ENCODE measurements at places on chromosomes 7 and 10.

DNA sequence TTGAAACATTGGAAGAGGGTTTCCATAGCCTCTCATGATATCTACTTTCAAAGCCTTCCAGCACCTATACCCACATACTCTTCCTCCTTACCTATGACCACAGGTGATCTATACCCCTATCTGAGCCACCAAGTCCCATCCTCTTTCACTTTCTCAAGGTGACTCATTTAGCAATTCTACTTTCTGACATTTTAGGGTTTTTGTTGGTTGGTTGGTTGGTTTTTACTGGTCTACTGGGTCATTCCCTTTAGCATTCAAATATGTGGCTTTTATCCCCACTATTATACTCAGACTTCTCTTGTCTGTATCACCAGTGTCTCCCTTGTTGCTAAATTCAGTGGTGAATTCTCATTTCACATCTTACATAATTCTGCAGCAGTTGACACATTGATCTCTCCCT lies 130.4 kb upstream of the STEAP4 start:
- no peak for DNase-seq

DNA sequence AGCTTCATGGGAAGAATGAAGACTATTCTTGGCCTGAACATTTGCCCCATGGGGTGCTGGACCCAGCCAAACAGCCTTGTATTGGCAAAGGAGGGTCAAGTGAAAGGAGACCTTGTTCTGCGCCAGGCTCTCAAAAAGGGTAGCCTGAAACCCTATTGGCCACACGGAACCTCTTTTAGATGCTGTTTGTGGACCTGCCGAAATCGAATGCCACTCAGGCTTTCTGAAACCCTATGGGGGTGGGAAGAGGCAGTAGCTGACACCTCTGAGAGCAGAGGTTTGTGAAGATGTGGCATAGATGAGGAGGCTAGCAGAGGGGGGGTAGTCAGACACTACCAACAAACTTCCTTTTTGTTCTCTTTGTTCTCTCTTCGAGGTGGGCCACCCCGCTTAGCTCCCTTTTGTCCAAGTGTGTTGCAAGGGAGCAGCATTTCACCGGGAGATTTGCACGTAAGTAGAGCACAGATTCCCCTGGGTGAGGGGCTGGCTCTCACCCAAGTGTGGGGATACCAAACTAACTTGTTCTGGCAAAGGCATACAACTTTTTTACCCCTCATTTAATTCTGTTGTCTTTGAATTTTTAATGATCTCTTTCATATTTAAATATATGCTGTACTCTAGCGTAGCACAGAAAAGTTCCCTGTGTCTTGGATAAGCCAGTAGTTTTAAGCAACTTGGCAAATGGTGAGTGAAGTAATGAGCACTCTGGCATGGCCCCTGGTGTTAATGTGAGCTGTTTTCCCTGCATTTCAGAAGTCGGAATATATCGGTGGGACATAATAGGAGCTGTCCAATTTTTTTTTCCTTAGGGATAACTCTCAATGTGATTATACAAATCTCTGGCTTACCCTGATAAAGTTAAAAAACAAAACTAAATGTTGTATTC lies 107.7 kb downstream of the SEPTIN7 start:
- no peak for DNase-seq

GRCh38 chr10:124116771-124117510 lies 23.5 kb upstream of the CHST15 start:
- no peak for DNase-seq

GRCh38 chr7:33810356-33810755 lies 95.0 kb upstream of the BMPER start:
- DNase-seq: no peak

GRCh38 chr10:58275908-58276307 lies 6.9 kb downstream of the CISD1 start:
- DNase-seq: no peak

DNA sequence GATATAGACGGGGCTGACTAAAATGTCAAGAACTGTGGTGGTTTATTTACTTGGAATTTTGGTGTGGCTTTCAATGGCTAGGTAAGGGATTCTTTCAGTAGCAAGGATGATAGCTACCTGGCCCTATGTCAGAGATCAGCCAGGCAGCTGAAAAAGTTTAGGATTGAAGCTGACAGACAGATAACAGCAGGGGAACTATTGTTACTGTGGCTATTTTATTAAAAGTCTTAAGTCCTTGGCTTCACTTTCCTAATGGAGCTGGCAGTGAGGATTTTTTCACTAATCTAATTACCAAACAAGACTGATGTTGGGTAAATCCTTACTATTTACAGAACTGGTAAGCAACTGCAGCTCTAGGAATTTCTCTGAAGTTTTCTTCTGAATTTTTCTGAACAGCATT lies 72.4 kb upstream of the ANLN start:
- DNase-seq: no peak

DNA sequence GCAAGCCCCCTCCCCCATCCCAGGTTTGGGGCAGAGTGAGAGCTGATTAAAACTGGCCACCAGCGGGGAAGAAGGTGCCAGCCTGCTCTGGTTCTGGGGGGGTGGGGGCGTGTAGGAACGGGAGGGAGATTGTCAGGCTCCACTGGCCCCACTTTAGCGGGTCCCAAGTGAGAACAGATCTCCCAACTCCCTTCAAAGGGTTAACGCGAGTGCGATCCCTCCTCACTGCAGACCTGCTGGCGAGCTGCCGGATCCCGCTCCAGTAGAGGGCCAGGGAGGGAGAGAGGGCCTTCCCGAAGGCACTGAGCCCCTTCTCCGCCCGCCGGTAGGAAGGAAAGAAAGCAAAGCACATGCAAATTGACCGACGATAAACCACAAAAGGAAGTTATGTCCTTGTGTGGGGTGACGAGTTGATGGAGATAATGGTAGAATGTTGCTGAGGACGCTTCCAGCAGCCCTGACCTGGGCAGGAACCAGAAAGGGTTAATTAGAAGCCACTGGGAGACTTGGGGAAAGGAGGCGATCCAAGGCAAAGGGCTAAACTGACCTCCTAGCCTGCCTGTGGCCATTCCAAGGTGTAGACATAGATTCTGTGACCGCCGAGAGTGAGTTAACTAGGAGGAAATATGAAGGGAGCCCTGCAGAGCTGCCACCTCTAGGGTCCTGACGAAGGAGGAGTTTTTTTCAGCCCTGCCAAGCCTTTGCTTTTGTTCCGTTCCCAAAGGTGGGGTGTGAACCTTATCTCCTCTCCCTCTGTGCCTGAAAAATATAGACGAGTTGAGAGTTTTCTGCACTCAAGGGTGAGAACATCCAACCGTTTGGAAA lies 1.5 kb downstream of the NRG3 start:
- no peak for DNase-seq

DNA sequence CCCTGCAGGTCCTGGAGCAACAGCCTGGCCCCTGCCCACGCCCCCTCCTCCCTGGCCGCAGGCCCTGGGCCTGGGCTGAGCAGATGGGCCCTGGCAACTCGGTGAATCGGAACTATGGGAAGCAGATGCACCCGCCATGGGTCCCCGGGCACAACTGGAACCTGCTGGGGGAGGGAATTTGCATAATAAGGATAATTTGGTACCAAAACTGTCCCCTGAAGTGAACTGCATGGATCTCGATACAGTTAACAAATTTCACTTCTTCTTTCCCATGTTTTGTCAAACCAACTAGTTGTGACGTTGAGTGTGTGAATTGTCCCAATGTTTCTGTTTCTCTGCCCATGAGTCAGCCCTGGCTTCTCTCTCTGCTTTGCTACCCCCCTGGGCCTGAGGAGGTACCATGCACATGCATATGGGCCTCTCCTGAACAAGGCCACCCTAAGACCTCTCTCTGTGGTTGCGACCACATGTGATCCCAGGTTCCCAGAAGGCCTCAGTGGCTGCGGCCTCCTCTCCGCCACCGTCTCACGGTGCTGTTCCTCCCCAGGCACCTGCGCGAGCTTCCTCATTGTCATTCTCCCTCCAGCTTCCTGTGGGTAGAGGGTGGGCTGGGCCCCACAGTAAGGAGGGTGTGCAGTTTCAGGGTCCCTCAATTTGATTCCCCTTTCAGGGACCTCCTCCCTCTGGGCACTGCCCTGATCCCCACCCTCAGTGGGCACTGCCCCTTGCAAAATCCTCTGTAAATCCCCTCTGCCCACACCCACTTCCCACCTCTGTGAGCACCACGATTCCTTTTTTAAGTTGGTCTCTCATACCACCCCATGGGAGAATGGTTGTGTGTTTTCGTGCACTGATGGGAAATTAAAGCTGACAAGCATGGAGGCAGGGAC lies 40.0 kb downstream of the FIGNL1 start:
- DNase-seq: no peak

GRCh38 chr7:92613214-92613613 lies 23.0 kb upstream of the FAM133B start:
- DNase-seq: no peak

DNA sequence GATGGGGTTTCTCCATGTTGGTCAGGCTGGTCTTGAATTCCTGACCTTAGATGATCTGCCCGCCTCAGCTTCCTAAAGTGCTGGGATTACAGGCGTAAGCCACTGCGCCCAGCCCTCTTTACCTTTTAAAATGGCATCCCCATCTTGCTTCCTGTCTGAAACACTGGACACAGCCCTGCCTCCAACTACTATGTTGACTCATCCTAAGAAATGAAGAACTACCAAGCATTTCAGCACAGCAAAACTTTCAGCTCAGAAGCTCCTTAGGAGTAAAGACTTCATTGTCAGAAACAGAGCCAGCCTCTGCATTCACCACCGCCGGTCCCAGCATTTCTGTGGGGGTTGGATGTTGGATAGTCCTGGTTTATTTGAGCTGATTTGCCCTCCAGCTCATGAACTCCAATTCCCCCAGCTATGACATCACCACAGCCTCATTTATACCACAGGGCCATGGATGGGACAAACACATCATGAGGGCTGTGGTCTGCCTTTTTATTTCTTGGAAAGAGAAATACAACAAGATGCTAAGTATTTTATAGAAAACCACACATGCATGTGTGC lies 123.5 kb downstream of the ADCY1 start:
- no peak for DNase-seq

DNA sequence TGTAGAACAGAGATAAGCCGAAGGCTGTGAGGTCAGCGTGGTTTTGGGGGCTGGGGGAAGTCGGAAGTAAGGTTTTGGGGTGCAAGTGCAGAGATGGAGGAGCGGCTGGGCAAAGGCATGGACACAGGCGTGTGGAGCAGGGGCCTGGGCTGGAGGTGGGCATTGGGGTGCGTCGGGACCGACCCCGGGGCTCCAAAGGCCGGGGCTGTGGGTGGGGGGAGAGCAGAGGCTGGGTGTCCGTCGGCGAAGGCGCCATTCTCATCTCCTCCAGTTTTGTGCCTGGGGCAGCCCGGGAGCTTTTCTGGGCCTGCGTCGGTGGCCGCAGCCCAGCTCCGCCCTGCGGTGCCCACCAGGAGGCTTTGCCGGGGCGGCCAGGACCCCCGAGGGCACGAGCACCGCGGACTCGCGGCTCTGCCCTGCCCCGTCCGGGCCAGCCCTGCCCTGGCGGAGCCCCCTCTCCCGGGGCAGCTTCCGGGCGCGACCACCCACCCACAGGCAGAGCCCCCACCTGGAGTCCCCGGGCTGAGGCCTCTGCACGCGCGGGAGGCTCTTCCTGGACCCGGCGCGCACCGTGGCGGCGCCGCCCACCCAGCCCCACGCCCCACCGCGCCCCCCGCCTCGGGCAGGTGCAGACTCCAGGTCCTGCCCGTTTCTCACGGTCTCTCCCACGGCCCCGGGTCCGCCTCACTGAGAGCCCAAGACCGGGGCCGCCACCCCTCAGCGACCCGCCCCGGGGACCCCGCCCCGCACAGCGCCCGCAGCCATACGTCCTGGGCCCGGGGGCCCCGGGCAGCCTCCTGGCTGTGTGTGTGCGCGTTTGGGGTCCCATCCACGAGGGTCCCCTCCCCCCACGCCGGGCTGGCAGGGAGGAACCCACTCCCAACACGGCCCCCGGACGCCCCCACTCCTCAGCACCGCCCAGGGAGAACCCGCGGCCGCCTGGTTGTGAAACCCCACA lies 7.7 kb upstream of the SCART1 start:
- DNase-seq: no peak

GRCh38 chr7:27590416-27590815 lies 72.3 kb downstream of the HIBADH start:
- no peak for DNase-seq

DNA sequence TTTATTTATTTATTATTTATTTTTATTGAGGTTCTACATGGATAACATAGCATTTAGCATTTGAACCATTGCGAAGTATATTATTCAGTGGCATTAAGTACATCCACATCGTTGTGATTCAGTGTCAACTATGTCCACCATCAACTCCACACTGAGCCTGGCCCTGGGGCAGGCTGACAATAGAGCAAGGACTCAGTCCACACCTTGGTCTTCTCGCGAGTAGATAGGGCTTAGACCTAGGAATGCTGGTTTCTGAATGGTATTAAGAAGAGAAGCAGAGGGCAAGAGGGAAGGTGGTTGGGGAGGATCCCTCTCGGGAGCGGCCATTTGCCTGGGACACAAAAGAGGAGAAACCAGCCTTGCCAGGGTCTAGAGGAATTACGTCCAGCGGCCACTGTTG lies 599.2 kb upstream of the MGMT start:
- no peak for DNase-seq

- DNase-seq: no peak
Measured at GRCh38 chr7:7576344-7576743, 9.7 kb downstream of the MIOS start.

Measured in NCI-H2107 (cell line).